ENCODE measurements at places on chromosomes 16 and 17.
A peak's percentile ranks its signal among the peaks of the same experiment; 100 is the strongest.

GRCh38 chr17:42517516-42517915 is 18.5 kb upstream of the NAGLU start:
- peak; percentile 61 for DNase-seq

DNA sequence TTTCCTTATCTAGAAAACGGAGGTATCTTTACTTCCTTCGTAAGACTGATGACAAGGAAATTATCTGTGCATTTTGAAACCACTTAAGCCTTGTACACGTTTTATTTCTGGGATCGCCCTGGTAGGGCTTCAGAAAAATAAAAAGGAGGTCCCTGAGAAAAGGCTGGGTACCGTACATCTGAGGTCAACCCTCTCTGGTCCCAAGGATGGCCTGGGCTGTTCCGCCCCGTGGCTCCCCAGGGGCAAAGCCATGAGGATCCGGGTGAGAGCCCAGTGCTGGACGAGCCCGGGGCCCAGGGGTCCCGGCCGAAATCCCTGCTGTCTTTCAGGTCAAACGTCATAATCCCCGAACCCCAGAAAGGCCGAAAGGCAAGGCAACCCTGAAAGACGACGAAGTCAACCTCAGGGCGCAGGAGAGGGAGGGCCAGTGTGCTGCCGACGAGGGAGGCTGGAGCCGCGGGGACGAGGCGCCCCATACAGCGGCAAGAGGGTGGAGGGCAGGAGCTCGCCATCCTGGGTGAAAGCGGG is 656 bp upstream of the FUS start:
- DNase-seq: no peak

DNA sequence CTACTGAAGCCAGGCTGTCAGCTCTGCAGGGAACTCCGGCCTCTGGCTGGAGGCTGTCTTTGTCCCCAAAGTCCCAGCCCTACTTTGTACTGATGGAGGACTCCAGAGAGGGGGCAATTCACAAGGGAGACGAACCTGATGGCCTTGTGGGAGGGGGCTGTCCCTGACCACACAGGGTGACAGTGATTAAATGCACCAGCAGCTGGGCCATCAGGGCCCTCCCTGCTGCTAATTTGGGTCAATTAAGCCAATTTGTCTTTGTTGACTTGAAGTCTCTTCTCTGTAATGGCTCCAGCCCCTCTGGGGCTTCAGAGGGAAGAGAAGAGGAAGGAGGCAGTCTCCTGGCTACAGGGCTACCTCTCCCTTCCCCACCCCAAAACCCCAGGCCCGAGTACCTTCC is 22.0 kb downstream of the TMEM132E start:
- DNase-seq: no peak

GRCh38 chr16:8676160-8676547 is 1.7 kb downstream of the ABAT start:
- DNase-seq: no peak

DNA sequence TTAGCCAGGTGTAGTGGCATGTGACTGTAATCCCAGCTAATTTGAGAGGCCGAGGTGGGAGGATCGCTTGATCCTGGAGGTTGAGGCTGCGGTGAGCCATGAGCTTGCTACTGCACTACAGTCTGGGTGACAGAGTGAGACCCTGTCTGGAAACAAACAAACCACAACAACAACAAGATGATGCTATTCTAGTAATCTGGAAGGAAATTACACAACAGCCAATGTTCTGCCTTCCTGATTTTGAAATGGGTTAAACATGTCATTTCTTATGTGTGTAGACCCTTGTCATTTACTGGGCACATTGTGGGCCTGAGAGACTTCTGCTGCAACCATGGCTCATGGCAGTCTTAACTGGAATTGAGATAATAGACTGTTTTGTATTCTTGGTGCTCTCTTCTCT is 5.9 kb downstream of the COQ7 start:
- DNase-seq: no peak

DNA sequence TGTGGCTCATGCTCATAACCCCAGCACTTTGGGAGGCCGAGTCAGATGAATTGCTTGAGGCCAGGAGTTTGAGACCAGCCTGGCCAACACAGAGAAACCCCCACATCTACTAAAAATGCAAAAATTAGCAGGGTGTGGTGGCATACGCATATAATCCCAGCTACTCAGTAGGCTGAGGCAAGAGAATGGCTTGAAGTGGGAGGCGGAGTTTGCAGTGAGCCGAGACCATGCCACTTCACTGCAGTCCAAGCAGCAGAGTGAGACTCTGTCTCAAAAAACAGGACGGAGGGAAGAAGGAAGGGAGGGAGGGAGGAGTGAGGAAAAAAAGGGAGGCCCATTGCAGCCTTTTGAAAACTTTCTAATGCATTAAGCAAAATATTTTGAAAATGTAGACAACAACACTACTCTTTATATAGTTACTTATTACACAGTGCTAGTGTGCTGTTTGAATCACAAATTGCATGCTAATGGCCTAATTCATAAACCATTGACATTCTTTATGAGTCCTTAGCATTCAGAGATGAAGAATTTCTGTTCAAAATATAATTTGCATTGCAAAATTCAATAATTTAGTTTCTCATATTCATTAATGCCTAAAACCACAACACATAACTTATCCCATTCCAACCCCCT is 59.4 kb downstream of the TMEM114 start:
- DNase-seq: no peak

DNA sequence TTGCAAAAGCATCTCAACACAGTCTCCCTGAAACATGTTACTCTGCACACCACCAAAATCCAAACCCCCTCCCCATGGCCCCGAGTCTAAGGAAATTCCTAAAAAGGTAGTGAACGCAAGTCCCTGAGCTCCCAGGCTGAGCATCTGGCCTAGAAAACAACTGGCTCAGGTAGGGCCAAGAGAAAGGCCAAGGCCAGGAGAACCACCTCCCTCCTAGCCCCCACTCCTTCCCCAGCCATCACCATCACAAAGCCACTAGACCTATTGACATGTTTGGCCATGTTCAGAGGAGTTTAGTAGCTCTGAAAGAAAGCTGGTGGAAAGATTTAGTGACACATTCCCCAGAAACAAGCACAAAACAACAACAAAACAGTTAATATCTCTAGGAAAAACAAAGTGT is 220.0 kb upstream of the PSMD7 start:
- no peak for DNase-seq

GRCh38 chr17:57970710-57971109 is 15.5 kb upstream of the CUEDC1 start:
- DNase-seq: no peak

DNA sequence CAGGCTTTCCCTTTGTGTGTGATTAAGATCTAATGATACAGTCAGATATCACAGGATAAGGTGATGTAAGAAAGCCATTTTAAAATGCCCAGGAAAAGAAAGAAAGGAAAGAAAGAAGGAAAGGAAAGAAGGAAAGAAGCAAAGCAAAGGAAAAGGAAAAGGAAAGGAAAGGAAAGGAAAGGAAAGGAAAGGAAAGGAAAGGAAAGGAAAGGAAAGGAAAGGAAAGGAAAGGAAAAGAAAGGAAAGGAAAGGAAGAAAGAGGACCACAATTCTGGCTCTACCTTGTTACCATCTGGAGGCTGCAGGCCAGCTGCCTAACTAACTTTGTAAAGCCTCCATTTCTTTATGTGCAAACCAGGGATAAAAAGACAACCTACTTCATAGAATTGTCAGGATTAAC is 131.6 kb downstream of the DYNLRB2 start:
- no peak for DNase-seq

DNA sequence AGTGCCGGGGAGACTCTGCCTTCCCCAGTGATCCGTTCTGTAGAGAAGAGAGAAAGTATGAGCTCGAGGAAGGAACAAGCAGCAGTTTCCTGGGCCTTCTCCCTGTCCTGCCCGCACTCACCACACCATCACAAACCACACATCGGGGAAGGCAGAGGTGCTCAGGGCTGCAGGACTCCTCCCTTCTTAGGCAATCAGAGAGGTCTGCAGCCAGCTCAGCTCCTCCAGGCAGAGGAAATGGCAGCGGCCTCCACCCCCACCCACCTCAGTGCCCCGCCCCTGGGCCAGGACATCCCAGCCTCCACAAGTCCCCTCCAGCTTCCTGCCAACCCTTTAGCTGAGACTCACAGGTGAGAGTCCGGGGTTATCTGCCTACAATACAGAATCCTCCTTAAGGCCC is 2.0 kb downstream of the ZNF319 start:
- peak; percentile 36 for DNase-seq

DNA sequence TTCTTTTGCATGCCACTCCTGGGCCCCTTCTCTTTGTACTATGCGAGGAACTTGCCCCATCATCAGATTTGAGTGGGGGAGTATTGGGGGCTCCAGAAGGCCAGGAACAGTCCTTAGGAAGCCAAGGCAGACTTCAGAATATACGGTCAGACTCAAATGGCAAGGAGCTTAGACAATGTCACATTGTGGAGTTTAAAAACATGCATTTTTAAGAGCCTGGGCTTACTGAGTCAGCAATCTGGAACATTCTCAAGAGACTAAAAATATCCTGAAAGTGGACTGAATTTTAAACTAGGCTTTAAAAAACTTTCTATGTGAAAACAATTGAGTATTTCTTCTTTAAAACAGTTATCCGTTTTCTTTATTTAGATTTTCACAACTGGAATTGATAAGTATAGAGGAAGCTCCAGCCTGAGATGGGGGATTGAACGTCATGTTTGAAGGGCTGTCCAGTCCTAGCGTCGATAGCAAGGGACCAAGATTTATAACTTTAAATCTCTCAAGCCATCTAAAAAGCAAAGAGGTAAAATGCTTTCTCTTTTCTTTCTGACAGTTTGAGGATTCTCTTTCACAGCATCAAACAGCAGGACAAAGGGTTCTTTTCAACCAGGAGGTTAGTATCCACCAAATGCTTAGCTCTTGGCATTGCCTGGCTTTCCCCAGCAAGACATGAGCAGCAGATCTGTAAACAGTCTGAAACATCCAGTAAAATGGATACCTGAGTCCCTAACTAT is 45.8 kb upstream of the CDRT4 start:
- DNase-seq: no peak

DNA sequence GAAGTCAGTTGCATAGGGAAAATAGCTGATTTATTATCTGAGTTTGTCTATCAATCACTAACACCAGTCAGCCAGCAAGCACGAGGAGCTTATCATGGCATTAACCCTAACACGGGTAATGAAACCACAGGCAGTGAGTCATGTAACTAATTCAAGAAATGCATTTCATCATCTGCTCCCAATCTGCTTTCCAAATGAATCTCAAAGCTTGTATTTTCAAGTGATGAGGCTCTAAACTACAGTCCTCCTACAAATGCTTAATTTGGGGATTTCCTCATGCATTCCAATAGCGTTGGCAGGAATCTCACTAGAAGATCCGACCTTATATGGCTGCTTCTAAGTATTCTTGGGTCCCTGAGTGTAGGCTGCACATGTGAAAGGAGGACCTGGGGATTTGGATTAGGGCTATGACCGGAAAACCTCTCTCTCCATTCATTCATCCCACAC is 118.4 kb upstream of the HSBP1 start:
- no peak for DNase-seq

- DNase-seq: no peak
These were observed 45.8 kb downstream of the TEX2 start for GRCh38 chr17:64217249-64217691.

DNA sequence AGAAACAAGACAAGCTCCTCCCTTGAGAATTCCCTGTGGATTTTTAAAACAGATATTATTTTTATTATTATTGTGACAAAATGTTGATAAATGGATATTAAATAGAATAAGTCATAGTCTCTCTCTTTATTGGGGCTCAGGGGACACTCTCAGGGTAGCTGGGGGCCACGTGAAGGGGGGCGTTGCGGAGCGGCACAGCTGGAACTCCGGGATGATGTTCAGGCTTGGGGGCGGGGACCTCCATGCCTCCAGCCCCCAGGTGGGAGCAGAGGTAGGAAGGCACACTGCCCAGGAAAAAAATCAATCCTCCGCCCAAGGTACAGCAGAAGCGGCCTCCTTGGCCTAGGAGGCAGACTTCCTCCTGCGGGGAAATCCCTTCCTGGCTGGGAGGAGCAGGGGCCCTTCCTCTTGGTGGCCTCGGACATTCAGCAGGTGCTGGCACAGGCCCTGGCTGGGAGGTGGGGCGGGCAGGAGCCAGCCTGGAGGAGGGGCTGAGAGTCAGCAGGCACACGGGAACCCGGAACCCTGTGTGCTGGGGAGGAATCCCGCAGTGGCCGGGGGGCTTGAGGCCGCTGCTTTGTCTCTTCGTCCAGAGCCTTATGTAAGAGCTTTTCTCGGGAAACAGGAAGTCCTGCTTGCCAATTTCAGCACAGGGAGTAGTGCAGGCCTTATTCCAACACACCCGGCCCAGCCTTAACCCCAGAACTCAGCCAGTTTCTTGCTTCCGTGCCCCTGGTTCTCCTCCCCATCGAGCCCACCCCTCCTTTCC is 591 bp upstream of the TNFSF13 start:
- no peak for DNase-seq

DNA sequence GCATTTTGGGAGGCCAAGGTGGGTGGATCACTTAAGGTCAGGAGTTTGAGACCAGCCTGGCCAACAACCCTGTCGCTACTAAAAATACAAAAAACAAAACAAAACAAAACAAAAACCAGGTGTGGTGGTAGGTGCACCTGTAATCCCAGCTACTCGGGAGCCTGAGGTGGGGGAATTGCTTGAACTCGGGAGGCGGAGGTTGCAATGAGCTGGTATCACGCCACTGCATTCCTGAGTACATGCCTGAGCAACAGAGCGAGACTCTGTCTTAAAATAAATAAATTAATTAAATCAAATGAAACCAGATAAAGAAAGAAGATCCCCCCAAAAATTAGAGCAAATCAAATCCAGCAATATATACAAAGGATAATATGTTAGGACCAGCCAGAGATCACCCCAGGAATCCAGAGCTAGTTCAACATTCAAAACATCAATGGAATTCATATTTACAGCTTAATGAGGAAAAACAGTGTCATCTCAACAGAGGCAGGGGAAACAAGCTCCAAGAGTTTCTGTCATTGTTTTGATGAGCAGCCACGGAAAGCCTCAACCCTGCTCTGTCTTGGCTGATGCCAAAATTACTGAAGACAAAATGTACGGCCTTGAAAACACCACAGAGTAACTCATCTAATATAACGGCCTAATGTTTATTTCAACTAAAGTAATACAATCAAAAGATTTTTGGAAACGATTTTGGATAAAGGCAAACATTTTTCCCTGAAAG is 3.7 kb downstream of the PEMT start:
- no peak for DNase-seq

DNA sequence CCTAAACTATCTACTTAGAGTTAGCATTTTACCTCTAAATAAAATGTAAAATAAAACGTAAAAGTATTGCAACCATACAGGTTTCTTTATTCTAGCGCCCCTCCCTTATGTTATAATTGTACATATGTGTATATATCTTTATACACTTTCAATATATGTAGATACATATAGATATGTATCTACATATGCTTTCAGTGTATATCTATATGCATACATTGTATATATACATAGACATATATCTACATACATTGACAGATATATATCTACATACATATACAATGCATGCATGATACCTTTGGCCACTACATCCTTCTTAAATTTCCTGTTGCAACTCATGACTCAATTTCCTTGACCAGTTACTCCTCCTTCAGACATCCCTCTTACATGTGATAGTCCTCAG is 16.7 kb downstream of the BPTF start:
- DNase-seq: no peak

- no peak for DNase-seq
These were observed 650.6 kb upstream of the SALL1 start for GRCh38 chr16:51801635-51802034.

- DNase-seq: no peak
These were observed 33.2 kb downstream of the UBE2O start for GRCh38 chr17:76419576-76420260.
